ENCODE measurements at places on chromosomes 3 and 15. TPM values are rescaled to one million over a fixed set of nuclear protein-coding genes. Genes with fewer than 3 reads are reported as not detected.

CYP19A1 gene
- 0.34 TPM for total RNA-seq

HHATL gene
- total RNA-seq: not detected

AMIGO3 gene
- 0.33 TPM for total RNA-seq

BNC1 gene
- total RNA-seq: 0.62 TPM

BTLA gene
- total RNA-seq: not detected

GHSR gene
- not detected for total RNA-seq

SH2D7 gene
- total RNA-seq: not detected

MYO5A gene
- 399 TPM for total RNA-seq

ZSCAN2 gene
- 9.6 TPM for total RNA-seq

RTP3 gene
- total RNA-seq: not detected

GATA2 gene
- not detected for total RNA-seq

STT3B gene
- 212 TPM for total RNA-seq

ARRDC4 gene
- total RNA-seq: 38.5 TPM

SLC9A9 gene
- total RNA-seq: 2.3 TPM

ITIH3 gene
- total RNA-seq: not detected

PROS1 gene
- total RNA-seq: 70.2 TPM

ADCY5 gene
- 1.5 TPM for total RNA-seq

DGKG gene
- total RNA-seq: 11.7 TPM

SMC4 gene
- total RNA-seq: 53.4 TPM

LNP1 gene
- total RNA-seq: 2.3 TPM

TTC21A gene
- total RNA-seq: 4.4 TPM

DPPA2 gene
- total RNA-seq: not detected

ZNF662 gene
- 0.73 TPM for total RNA-seq

DUOXA2 gene
- not detected for total RNA-seq

GPR160 gene
- 3.6 TPM for total RNA-seq

ROPN1 gene
- 5.3 TPM for total RNA-seq

CPN2 gene
- total RNA-seq: not detected

Data from melanocyte of skin (primary cell).